Upper lobe of right lung (tissue), 1 donor: ENCODE measurements at places on chromosomes 6 and 20. TPM values are rescaled to one million over a fixed set of nuclear protein-coding genes. Genes with fewer than 3 reads are reported as not detected.

Gene FAM209B
- not detected for total RNA-seq

DNA sequence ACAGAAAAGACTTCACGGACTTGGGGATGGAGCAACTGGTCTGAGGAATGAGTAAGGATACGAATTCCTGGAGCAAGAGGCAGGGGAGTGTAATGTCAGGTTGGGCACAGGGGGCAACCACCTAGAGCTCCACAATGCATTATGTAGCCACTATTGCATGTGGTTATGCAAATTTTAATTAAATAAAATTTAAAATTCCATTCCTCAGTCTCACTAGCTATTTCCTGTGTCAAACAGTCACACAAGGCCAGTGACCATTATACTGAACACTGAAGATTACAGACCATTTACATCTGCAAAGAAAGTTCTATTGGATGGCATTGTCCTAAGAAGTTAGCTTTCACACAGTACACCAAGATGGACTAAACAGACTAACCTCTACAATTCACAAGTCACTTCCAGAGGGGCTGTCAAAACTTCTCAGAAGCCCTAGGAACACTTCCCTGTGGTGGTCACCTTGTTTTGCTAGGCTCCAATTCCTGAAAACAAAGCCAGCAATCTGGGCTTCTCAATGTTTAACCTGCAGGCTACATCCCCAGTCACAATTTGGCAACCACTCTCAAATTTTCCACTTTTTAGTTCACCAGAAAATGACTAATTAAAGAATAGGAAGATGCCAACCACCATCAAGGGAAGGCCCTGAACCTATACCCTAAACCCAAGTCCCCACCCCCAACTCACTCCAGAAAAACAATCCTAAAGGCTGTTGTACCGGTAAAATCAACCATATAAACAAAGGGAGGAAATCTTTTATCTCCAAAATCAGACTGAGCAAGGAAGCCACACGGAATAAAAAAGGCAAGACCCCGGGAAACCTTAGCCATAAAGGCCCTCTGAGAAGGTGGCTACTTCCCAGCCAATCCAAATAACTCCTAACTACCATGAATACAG is 34.2 kb upstream of the C20orf203 start:
- DNase-seq, result no peak

- DNase-seq, result no peak
Measured at GRCh38 chr6:89921691-89922090, 27.4 kb downstream of the GJA10 start.

- DNase-seq, result no peak
Measured at GRCh38 chr6:43184268-43184985, 2.4 kb downstream of the CUL9 start.

Gene OXT
- not detected for total RNA-seq

Gene SLC17A3
- total RNA-seq, result not detected

- DNase-seq, result no peak
Measured at GRCh38 chr6:73045609-73046008, 179.7 kb downstream of the KHDC1L start.

Gene MCHR2
- not detected for total RNA-seq

- no peak for DNase-seq
Measured at GRCh38 chr6:120274547-120274946, 925.0 kb upstream of the MAN1A1 start.

Gene MAPK13
- 71.4 TPM for total RNA-seq

- no peak for DNase-seq
Measured at GRCh38 chr20:36688630-36689029, 42.6 kb upstream of the SLA2 start.

- DNase-seq, result no peak
Measured at GRCh38 chr6:128725271-128726233, 157.4 kb upstream of the LAMA2 start.
